ENCODE measurements at places on chromosomes 7 and 10.
A peak's percentile ranks its signal among the peaks of the same experiment; 100 is the strongest.

- no peak for DNase-seq
Observed at GRCh38 chr10:4176500-4177281, 391.7 kb upstream of the KLF6 start.

GRCh38 chr10:96719200-96719599 is 1.1 kb downstream of the PIK3AP1 start:
- DNase-seq, result no peak

DNA sequence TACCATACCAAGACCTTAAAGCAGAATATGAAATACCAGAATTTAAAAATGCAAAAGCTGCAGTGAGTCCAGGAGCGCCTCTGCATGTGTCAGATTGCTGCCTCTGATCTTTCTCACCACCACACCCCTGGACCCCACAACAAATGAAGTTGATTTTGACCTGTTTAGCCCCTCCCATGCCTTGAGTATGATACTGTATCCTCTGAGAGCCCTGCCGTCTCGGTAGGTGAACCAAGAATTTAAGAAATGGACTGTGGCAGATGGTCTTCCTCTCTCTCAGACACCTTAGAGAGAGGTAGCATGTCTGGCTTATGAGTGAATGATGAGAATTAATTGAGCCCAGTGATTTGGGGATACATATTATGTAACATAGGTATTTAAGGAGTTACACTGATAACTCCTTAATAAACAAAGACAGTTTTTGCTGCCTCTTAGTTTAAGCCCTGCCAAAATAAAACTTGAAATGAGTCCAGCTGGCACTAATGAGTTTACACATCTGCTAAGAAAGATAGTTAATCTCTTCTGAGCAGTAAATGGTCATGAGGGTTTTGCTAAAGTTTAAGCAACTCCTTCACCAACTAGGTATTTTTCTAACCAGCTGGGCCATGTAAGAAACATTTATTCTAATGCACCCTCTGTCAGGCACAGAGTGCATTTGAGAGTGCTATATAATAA is 4.5 kb upstream of the TFPI2 start:
- DNase-seq, result no peak

GRCh38 chr10:65903620-65904019 is 1022.2 kb upstream of the LRRTM3 start:
- DNase-seq, result no peak

DNA sequence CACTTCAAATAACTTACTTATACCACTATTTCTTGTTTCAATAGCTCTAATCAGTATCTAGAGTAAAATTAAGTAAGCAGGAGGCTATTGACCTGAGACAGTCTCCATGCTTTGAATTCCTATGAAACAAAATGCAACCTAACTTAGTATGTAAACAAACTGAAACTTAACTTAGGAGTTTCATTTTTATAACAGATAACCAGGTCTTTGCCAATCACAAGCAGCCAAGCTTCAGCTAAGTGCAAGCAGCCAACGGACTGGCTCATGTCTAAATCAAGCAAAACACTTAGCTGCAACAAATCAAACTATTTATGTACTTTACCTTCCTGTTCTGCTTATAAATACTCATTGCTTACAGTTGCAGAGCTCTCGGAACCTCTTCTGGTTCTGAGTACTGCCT is 4.4 kb upstream of the GSTK1 start:
- DNase-seq, result no peak

DNA sequence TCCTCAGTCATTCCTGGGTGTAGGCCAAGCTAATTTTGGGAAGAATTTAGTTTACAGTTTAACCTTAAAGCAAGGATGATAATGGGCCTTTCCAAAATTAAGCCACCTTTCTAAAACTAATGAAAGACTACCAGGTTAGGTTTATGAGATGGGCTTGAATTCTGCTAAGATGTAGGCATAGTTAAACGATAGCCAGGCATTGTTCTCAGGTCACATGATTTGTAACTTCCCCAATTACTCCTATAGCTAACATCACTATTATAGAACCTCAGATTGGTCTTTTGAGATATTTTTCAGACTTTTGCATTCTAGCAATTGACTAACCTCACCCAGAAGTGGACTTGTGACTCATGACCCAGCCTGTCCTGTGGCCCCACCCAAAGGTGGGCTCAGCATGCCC is 7.0 kb upstream of the NUB1 start:
- DNase-seq, result no peak

- no peak for DNase-seq
Observed at GRCh38 chr7:121038717-121039509, 50.4 kb downstream of the CPED1 start.

- peak; percentile 26 for DNase-seq
Observed at GRCh38 chr7:15625466-15625865, 61.0 kb downstream of the MEOX2 start.

DNA sequence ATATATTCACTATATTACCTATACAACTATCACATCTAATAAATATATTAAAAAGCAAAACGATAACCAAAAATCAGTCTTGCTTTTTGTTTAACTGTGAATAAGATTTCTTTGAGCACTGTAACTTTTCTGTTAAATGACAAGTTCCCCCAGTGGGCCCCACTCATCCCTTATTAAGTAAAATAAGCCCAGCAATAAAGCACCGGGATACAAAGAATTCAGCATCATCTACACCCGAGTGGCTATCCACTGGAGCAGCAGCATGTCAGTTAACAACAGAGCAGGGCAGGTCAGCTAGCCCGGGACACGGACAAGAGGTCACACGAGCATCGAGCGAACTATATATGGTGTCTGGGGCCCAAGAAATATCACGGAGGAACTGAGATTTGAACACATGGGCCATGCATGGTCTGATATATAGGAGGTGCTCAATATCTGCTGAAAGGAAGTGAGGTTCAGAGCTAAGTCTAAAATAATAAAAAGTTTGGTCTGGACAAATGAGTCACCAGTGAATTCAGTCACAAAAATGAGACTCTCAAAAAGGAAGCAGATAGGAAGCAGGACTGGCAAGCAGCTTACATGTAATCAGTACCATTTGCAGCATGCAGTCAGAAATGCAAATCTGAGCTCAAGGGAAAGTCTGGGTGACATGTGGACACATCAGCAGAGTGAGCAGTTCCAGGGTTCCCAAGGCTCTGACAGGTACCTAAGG is 4.1 kb downstream of the ERCC6 start:
- no peak for DNase-seq

- DNase-seq, result no peak
Observed at GRCh38 chr7:101739775-101740398, 77.5 kb upstream of the CUX1 start.

- no peak for DNase-seq
Observed at GRCh38 chr7:138608275-138608674, 92.9 kb downstream of the SVOPL start.

DNA sequence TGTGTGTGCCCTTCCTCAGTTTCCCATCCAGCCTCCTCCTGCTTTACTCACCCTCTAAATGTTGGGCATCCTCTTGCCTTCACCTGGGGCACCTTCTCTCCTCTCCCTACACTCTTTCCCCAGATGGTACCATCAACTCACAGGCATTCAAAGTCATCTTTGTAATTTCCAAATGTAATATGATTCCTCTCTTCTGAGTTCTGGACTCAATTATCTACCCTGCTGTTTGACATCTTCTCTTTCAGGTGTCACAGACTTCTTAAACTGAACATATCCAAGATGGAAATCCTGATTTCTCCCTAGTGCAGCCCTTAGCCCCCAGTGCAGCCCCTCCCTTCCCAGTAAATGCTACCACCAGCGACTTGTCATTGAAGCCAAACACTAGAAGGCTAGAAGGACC is 422.8 kb downstream of the KCNMA1 start:
- no peak for DNase-seq

DNA sequence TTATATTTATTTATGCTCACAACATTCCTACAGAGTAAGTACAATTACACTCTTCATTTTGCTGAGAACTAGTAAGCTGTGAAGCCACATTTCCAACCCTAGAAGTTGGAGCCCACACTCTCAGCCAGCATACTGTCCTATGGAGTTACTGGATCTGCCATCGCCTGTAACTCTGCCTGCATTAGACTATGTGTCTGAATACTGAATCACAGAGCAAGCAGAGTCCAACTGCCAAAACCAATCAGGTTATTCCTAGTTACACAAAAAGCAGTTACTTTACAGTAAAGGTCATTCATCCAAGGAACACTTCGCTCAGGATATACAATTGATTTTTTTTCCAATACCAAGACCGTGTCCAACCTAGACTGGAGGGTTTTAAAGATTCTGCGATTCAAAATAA is 21.5 kb downstream of the CTAGE6 start:
- DNase-seq, result no peak

- DNase-seq, result no peak
Observed at GRCh38 chr7:29424295-29424983, 139.2 kb upstream of the PRR15 start.

- no peak for DNase-seq
Observed at GRCh38 chr7:120273476-120273975, 551 bp downstream of the KCND2 start.

DNA sequence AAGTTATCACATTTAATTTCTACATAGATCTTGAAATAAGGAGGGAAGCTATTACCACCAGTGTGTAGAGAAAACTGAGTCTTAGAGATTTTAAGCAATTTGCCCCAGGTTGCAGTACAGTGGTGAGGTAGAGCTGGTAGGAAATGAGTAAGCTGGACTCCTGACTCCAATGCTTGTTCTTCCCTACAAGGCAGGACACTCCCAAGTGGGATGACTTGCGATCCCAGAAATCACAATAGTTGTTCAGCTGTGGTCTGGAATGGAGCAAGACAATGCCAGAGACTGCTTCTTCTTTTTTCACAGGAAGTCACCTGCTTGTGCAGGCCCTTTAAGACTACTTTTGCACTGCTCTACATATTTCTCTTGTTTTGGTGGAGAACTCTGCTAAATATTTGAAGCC is 327.2 kb upstream of the BMPER start:
- no peak for DNase-seq

DNA sequence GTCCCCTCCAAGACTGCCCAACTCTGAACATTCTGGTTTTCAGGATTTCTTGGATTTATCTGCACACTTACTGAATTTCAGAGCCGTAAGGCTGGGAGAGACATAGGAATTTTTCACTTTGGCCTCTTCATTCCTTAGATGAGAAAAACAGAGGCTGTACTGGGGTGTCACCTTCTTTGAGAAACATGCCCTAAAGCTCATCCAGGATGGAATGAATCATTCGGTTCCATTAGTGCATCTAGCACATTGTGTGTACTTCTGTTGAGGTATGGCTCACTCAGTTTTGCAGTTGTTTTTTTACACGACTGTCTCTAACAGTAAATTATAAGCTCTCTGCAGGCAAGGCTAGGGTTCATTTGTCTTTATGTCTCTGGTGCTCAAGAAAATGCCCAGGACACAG is 383.4 kb downstream of the GATA3 start:
- no peak for DNase-seq

DNA sequence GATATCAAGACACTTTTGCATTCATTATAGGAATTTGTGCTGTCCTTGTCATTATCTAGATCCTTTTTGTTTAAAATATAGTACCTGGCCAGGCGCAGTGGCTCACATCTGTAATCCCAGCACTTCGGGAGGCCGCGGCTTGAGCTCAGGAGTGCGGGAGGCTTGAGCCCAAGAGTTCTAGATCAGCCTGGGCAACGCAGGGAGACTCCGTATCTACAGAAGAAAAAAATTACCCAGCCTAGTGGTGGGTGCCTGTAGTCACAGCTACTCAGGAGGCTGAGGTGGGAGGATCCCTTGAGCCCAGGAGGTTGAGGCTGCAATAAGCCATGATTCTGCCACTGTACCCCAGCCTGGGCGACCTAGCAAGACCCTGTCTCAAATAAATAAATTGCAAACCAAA is 621 bp upstream of the MORN4 start:
- no peak for DNase-seq

DNA sequence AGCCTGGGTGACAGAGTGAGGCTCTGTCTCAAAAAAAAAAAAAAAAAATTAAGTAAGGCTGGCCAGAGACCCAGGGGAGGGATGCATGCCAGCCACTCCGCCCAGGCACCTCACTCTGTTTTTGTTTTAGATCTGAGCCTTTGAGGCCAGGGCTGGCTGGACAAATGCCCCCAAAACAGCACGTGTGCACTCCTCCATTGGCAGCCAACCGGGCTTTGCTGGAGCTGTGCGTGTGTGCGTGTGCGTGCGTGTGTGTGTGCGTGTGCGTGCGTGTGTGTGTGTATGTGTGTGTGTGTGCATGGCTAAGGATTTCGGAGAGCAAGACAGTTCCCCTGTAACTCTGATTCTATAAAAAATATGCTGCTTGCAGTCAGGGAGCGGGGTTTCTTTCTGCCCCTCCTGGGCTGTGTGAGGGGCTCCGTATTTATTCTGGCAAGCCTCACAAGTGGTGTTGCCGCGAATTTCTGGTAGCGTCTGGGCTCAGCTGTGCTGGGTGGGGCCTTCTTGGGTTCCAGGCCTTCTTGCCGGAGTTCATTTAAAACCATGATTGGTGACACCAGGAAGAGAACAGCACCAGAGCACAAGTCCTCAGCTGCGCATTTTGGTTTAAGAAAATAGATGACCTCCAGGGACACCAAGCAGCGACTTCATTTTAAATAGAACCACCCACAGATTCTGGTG is 28.1 kb upstream of the UNCX start:
- no peak for DNase-seq

DNA sequence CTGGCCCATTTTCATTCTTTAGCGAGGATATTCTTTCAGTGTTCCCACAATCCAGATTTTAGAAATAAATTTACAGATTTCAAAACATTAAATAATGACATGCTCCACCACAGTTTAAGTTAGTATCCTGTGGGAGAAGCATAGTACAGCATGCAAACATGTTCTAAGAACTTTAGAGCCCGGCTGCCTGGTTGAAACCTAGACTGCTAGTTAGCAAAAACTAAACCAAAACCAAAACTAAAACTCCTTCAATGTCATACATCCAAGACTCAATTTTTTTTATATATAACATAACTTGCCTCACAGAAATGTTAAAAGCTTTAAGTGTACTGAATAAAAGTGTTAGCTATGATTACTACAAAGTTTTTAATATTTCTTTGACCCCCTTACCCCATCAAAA is 17.0 kb downstream of the TRA2A start:
- no peak for DNase-seq

- DNase-seq, result no peak
Observed at GRCh38 chr10:58839771-58840170, 327.1 kb downstream of the BICC1 start.

DNA sequence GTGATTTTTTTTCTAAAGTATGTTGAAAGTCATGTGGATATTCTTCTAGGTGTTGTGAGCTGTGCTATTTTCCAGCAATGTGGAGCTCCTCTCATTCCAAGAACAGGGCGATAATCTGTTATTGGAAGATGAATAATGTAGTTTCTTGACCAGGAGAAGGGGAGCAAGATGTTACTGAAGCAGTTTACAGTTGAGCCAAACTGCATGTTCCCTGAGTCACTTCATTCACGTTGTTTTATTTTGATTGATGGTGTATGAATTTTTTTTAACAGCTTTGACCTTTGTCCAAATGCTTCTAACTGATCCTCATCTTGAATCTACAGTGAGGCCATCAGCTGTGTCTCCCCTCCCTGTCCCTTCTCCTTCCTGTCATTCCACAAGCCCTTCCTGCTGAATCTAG is 277.1 kb upstream of the KLF6 start:
- DNase-seq, result no peak

GRCh38 chr7:40263752-40264390 is 129.1 kb downstream of the SUGCT start:
- no peak for DNase-seq

- no peak for DNase-seq
Observed at GRCh38 chr7:56023500-56023899, 27.7 kb downstream of the PSPH start.

- DNase-seq, result no peak
Observed at GRCh38 chr7:506391-506831, 13.2 kb downstream of the PDGFA start.

- no peak for DNase-seq
Observed at GRCh38 chr10:28256776-28257175, 46.1 kb downstream of the MPP7 start.

GRCh38 chr7:29053105-29053872 is 93.0 kb downstream of the CPVL start:
- no peak for DNase-seq

GRCh38 chr10:92816091-92816531 is 32.2 kb upstream of the EXOC6 start:
- no peak for DNase-seq
